Stimulated activated CD8-positive, alpha-beta memory T cell treated with anti-CD3 and anti-CD28 coated beads, Interleukin-4, amount 100 ng/mL, for 4 hours (primary cell): ENCODE measurements at places on chromosomes 4 and X.

GRCh38 chrX:45063319-45064095, 137.2 kb downstream of the DIPK2B start:
- no peak for DNase-seq

GRCh38 chrX:112643721-112644120, 36.0 kb downstream of the LHFPL1 start:
- no peak for DNase-seq

GRCh38 chr4:133839326-133839725, 362.3 kb downstream of the PABPC4L start:
- DNase-seq, result no peak

- DNase-seq, result no peak
Measured at GRCh38 chr4:182495645-182496385, 252.6 kb downstream of the TENM3 start.

- no peak for DNase-seq
Measured at GRCh38 chr4:150423074-150423473, 158.9 kb upstream of the MAB21L2 start.
